CD4-positive, alpha-beta memory T cell (primary cell): ENCODE measurements at places on chromosomes 7 and 10. TPM values are rescaled to one million over a fixed set of nuclear protein-coding genes. Genes with fewer than 3 reads are reported as not detected.

DNA sequence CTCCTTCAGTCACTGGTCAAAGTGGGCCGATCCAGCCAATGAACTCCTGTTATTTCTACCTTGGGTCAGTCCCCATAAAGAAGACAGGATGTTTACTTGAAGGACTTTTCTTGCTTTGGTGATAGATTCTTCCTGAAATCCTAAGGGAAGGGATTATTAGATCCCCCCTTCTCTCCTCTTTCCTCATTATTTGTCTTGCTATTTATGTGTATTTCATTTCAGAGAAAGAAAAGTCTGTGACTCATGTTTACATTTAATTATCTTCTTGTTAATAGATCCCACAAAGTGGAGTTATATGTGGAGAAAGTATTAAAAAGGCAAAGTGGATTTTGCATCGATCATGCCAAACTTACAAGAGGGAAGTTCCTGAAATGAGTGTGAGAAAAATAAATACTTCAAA is 341.5 kb downstream of the PHTF2 start:
- no peak for DNase-seq
- no peaks in the 10 kb centered on the region for H3K4me1 ChIP-seq
- H3K27me3 ChIP-seq, result no peaks in the 10 kb centered on the region
- no peak overlapping the region for H3K27ac ChIP-seq
- no peak overlapping the region for H3K4me3 ChIP-seq

The GIMAP1 gene
- total RNA-seq, result 93.7 TPM

GRCh38 chr7:113480537-113480936 is 362.2 kb upstream of the SMIM30 start:
- H3K4me1 ChIP-seq, result no peaks in the 10 kb centered on the region
- H3K4me3 ChIP-seq, result no peak overlapping the region
- H3K27me3 ChIP-seq, result no peaks in the 10 kb centered on the region
- DNase-seq, result no peak

The PLAU gene
- 0.64 TPM for total RNA-seq

The PGAM2 gene
- 1.5 TPM for total RNA-seq

GRCh38 chr7:55623617-55624016 is 51.3 kb upstream of the VOPP1 start:
- no peaks in the 10 kb centered on the region for H3K4me1 ChIP-seq
- H3K36me3 ChIP-seq, result no peaks in the 10 kb centered on the region
- H3K4me3 ChIP-seq, result no peak overlapping the region
- no peak overlapping the region for H3K27ac ChIP-seq

DNA sequence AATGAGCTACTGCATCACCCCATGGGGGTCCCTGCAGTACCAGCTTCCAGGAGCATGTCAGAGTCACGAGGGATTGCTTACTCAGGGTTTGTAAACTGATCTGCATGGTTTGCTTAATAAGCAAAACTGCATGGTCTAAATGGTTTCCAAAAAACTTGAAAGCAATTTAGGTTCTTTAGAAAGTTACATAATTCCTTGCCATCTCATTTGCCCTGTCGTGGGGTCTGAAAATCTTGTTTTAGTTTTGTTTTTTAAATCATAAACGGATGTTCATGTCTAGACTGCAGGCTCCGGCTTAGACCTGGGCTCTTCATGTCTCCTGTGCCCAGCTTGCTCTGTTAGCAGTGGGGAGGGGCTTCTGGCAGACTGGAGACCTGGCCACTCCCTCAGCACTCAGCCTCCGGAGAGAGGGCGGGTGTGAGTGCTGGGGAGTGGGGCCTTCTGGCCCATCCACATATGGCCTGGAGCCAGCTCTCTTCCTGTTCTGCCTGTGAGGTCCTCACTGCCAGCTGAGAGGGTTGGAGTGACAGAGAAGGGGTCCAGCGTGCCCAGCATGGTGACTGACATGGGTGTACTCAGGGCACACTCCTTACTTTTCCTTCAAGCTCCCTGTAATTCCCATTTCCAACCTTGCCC is 17.5 kb downstream of the PRF1 start:
- no peaks in the 10 kb centered on the region for H3K27me3 ChIP-seq
- H3K27ac ChIP-seq, result no peak overlapping the region
- no peaks in the 10 kb centered on the region for H3K36me3 ChIP-seq
- DNase-seq, result no peak
- H3K4me3 ChIP-seq, result no peak overlapping the region

- peak overlapping the region; percentile 64 for H3K27ac ChIP-seq
- peak; percentile 41 for DNase-seq
- H3K4me3 ChIP-seq, result peak overlapping the region; percentile 60
- H3K4me1 ChIP-seq, result peaks cover 45% of the 10 kb centered on the region
- no peaks in the 10 kb centered on the region for H3K27me3 ChIP-seq
- no peaks in the 10 kb centered on the region for H3K36me3 ChIP-seq
Measured at GRCh38 chr7:139777133-139777891, 486 bp downstream of the HIPK2 start.

DNA sequence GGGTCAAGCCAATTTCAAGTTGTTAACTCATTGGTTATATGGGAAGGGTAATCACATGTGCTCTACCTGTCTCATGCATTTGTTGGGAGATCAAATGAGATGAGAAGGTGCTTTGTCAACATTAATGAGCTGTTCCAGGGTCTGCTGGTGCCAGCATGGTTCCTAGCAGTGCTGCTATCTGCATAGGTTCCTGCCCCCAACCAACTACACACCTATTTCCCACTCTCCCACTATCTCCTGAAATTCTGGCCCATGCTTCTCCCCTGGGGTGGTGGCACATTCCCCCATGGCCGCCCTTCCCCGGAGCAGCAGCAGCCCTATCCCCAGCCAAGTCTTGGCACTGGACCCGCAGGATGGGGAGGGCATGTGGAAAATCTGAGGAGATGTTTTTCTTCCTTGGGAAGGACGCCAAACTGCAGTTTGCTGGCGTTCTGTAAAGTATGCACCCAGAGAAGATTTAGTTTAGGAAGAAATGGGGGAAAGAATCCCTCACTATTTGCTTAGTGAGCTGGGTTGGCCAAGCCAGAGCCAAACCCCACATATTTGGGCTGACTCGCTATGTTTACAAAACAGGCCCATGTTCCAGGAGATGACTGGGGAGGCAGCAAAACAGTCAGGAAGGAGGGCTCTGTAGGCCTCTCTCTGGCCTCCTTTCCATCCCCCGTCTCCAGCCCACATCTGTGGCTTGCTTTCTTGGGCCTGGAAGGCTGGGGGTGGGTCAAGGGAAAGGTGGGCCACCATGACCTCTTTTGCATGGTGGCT is 42.5 kb downstream of the PPP1R3C start:
- no peaks in the 10 kb centered on the region for H3K4me1 ChIP-seq
- no peaks in the 10 kb centered on the region for H3K27me3 ChIP-seq
- H3K36me3 ChIP-seq, result no peaks in the 10 kb centered on the region
- H3K27ac ChIP-seq, result no peak overlapping the region

- H3K4me1 ChIP-seq, result peaks cover 25% of the 10 kb centered on the region
- H3K4me3 ChIP-seq, result peak overlapping the region; percentile 22
- no peak for DNase-seq
- H3K36me3 ChIP-seq, result no peaks in the 10 kb centered on the region
- H3K27me3 ChIP-seq, result peaks cover 28% of the 10 kb centered on the region
Measured at GRCh38 chr10:122460891-122461293, 461 bp upstream of the HTRA1 start.

DNA sequence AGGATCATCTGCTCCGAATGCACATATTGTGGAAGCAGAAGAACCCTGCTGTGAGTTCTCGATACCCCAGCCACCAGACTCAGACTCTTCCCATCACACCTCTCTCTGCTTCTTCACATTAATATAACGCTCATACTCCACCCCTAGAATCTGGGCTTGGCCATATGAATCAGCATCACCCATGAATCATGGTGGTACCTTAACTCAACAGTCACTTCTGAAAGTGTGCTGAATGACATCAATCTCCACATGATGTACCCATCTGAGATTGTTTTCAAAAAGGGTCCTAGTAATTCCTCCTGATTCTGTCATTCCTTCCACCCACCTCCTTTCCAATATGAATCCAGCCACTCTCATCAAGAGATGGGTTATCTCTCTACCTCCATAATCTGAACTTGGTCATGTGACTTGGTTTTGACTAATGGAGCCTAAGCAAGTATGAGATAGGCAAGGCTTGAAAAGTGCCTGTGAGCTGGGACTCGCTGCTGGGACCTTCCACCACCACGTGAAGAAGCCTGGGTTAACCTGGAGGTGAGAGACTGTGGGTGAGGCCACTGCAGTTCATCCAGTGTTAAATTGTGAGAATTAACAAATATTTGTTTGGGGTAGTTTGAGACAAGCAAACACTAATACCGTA is 15.4 kb downstream of the YWHAG start:
- no peak overlapping the region for H3K4me3 ChIP-seq
- peaks cover 36% of the 10 kb centered on the region for H3K36me3 ChIP-seq
- no peak overlapping the region for H3K27ac ChIP-seq
- H3K27me3 ChIP-seq, result no peaks in the 10 kb centered on the region
- peaks cover 46% of the 10 kb centered on the region for H3K4me1 ChIP-seq

GRCh38 chr7:128243273-128243672 is 2.2 kb downstream of the LEP start:
- no peaks in the 10 kb centered on the region for H3K36me3 ChIP-seq
- peaks cover 3% of the 10 kb centered on the region for H3K27me3 ChIP-seq
- no peak for DNase-seq
- no peak overlapping the region for H3K4me3 ChIP-seq
- H3K27ac ChIP-seq, result no peak overlapping the region

The METTL27 gene
- 6.1 TPM for total RNA-seq

- H3K4me1 ChIP-seq, result no peaks in the 10 kb centered on the region
- H3K36me3 ChIP-seq, result no peaks in the 10 kb centered on the region
- H3K27ac ChIP-seq, result no peak overlapping the region
- no peak for DNase-seq
Measured at GRCh38 chr7:75646571-75647102, 92.1 kb downstream of the HIP1 start.

DNA sequence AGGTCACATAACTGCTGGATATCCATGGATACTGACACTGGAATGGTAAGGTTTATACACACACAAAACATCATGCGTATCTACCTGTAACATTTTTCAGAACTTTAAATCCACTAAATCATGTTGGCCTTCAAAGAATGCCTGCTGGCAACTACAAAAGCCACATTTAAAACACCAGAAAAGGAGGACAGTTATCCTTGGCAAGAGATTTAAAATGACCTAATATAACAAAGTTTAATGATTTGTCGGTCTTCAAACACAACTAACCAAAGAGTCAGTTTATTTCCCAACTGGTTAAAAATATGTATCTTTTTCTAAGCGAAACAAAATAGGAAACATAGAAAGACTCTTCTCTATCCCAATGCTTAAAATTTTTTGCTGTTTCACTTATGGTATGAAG is 24.0 kb downstream of the WAPL start:
- no peak overlapping the region for H3K27ac ChIP-seq
- H3K4me3 ChIP-seq, result no peak overlapping the region
- peaks cover 21% of the 10 kb centered on the region for H3K4me1 ChIP-seq
- H3K27me3 ChIP-seq, result no peaks in the 10 kb centered on the region
- peaks cover 23% of the 10 kb centered on the region for H3K36me3 ChIP-seq

GRCh38 chr10:117239051-117239450 is 1.9 kb upstream of the SLC18A2 start:
- DNase-seq, result no peak
- H3K27ac ChIP-seq, result no peak overlapping the region
- H3K4me1 ChIP-seq, result no peaks in the 10 kb centered on the region

DNA sequence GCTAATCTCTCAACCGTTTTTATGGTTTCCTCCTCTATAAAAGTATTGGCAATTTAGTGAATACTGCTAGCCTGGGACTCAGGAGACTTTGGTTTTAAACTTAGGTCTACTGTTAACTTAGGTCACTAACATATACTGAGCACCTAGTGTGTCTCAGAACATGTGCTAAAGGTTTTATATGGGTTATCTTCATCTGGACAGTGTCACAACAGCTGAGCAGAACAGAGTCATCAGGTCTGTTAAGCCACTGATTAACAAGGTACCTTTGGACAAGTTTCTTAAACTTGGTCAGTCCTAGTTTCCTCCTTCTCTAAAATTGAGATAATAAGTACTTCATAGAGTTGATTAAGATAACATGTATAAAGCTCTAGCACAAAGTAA is 30.6 kb downstream of the NET1 start:
- no peak for DNase-seq
- peaks cover 21% of the 10 kb centered on the region for H3K4me1 ChIP-seq

The NUTM2D gene
- total RNA-seq, result 4.7 TPM

DNA sequence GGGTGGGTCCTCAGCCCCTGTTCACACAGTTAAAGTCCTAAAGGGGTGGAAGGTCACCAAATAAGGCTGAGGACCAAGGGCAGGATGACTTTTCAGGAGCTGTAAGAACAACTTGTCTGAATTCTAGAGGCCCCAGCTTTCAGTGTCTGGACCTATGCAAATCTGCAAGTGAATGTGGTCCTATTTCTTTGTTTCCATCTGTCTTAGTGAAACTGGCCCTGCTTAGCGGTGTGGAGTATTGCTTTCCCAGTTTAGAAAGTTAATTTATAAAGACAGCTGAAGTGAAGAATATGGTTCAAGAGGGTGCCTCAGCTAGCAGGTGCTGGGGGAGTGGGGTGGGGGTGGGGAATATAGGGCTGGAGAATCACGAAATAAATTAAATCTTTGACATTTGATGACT is 40.1 kb downstream of the HHEX start:
- H3K36me3 ChIP-seq, result no peaks in the 10 kb centered on the region
- H3K27ac ChIP-seq, result no peak overlapping the region
- no peaks in the 10 kb centered on the region for H3K4me1 ChIP-seq
- no peak for DNase-seq

GRCh38 chr10:97574374-97575126 is 2.0 kb downstream of the ANKRD2 start:
- DNase-seq, result no peak
- no peaks in the 10 kb centered on the region for H3K27me3 ChIP-seq
- H3K36me3 ChIP-seq, result no peaks in the 10 kb centered on the region
- no peak overlapping the region for H3K27ac ChIP-seq
- H3K4me1 ChIP-seq, result no peaks in the 10 kb centered on the region
- no peak overlapping the region for H3K4me3 ChIP-seq

The LMOD2 gene
- not detected for total RNA-seq

DNA sequence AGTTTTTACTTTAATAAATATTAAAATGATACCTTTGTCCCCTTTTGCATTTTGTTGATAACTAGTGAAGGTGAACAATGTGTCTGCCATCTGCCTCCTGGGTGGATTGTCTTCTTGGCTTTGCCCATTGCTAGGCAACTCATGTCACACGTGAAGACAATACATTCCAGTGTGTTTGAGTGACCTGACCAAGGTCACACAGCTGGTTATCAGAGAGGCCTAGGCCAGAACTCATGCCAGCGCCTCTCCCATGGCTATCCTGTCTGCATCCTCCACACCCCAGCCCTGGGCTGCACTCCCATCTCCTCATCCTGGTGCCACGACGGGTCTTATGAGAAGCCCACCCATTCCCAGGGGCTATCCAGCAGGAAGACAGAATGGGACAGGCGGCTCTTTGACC is 108.7 kb downstream of the PLCE1 start:
- H3K4me1 ChIP-seq, result no peaks in the 10 kb centered on the region
- no peak overlapping the region for H3K27ac ChIP-seq
- H3K36me3 ChIP-seq, result no peaks in the 10 kb centered on the region
- no peaks in the 10 kb centered on the region for H3K27me3 ChIP-seq

The IL15RA gene
- 11.1 TPM for total RNA-seq

The KNDC1 gene
- 1.4 TPM for total RNA-seq
